Activated naive CD4-positive, alpha-beta T cell treated with anti-CD3 and anti-CD28 coated beads, Interleukin-2, amount 50 U/mL, for 16 hours (primary cell): ENCODE measurements at places on chromosomes 2 and 18.

DNA sequence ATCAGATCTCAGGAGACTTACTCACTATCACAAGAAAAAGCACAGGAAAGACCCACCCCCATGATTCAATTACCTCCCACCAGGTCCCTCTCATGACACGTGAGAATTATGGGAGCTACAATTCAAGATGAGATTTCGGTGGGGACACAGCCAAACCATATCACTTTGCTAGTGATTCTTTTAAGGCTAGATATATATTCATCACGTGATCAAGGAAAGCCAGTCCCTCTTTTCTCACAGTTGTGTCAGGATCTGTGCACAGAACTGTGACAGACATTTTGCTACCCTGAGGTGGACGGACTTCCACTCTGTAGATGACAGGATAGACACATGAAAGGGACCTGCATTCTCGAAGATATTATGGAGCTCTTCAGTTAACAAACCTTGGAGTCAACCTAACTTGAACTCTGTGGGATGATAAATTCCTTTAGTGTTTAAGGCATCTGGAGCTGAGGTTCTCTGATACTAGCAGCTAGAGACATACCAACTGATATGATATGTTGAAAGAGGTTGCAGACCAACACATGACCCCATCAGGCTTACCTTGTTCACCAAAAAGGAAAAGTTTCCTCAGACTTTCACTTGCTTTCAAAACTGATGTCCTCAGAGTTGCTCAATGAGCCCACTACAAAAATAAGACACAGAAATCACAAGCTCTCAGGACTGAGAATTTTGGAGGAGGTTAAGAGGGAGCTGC is 66.3 kb upstream of the SCG2 start:
- DNase-seq, result no peak

DNA sequence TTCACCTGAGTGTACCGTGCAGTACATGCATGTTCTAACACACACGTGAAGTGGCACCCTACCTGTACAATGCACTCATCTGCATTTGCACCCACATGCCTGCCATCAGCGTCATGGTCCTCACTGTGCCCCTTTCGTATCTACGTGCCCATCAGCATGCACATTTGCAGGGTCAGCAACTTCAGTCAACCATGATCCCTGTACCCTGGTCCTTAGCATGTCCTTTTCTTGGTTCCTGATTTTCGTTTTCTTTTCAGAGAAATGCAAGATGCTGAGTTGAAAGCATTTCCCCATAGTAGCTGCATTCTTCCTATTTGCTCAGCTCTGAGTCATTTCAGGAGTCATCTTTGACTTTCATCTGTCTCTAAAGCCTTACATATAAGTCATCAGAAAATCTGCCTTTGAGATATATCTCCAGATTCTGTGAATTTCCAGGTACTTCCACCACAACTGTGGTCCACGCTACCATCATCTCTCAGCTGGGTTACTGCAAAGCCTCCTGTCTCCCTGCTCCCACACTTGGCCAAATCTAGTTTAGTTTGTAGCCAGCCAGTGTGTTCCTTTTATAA is 14.7 kb upstream of the PUM2 start:
- DNase-seq, result no peak

DNA sequence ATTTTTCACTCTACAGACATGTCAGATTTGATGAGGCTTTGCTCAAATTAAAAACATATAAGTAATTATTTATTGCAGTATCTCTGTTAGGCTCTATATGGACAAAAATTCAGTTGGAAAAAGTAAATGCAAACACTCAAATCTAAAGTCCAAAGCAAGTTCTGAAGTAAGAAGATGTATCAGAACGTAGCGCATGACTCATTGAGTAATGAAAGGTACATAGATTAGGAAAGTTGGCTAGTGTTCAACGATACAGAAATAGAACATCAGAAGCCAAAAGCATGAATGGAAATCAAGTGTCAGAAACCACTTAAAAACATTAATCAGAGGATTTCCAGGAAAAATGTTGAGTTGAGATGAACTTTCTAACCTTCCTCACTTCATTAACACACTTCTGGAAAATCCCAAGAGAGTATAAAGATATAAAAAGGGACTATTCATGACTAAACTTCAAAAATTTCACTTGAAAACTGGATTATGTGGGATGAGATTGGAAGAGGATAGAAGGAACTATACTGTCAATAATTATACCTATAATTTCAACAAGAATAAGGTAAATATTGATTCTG is 494.1 kb downstream of the LRRTM4 start:
- DNase-seq, result no peak

- DNase-seq, result no peak
These were observed 2.8 kb downstream of the SERPINB12 start for GRCh38 chr18:63545000-63545399.

DNA sequence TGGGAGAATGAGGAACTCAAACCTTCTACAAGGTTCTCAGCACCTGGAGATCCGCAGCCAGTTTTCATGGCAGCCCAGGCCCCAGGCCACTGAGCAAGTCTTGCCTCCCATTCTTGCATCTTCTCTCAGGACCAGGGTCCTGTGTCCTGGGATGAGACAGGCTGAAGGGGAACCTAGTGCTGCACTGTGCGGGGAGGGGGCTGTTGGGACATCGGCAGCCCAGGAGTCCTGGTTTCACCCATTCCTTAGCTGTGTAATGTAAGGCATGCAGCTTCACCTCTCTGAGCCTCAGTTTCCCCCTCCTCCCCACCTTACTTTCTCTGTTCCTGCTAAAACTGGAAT is 43.9 kb downstream of the TNS1 start:
- DNase-seq, result no peak

GRCh38 chr2:143497726-143498125 is 368.5 kb downstream of the ARHGAP15 start:
- DNase-seq, result no peak

- DNase-seq, result no peak
These were observed 58.9 kb downstream of the TMEM131 start for GRCh38 chr2:97936881-97937280.

GRCh38 chr2:148048475-148049221 is 27.8 kb downstream of the MBD5 start:
- DNase-seq, result no peak

DNA sequence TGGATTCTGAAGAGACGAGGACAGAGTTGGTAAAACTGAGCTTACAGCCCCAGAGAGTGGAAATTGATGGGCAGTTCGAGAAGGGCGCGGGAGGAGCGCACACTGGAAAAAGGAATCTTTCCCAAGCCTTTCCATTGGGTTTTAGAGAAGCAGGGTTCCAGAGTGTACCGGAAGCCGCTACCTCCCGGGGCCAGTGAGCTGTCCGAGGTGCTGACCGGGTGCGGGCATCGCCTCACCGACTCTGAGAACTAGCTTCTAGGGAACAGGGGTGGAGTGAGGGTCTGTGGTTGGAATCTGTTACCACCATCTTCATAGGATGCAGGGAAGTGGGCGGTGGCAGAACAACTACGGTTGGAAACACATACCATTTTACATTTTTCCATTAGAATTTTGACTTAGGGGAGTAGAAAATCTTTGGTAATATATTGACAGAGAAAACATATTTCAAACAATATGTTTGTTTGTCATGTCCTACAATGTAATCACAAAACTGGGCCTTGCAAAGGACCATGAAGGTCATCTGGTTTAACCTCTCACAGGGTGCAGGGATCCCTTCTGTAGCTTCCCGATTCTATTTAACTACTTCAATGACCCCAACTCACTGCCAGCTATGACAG is 724 bp downstream of the NMS start:
- no peak for DNase-seq

DNA sequence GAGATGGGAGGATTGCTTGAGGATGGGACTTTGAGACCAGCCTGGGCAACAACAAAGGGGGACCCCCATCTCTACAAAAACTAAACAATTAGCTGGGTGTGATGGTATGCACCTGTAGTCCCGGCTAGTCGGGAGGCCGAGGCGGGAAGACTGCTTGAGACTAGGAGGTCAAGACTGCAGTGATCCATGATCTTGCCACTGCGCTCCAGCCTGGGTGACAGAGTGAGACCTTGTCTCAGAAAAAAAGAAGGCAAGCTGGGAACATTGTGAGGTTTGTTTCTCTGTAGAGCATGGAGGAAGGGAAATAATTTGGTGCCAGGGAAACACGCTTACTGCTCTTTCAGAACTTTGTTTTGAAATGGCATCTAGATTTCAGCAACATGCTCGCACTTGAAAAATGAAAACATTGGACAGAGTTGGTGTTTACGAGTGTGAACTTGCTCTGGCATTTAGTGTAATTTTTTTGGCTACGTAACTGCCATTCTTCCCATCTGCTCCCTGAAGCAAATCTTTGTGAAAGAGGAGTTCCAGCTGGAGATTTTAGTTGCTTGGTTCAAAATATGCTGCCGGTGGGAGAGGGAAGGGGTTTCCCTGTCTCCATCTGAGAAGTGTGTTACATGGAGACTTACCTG is 125.6 kb upstream of the DLX2 start:
- no peak for DNase-seq

DNA sequence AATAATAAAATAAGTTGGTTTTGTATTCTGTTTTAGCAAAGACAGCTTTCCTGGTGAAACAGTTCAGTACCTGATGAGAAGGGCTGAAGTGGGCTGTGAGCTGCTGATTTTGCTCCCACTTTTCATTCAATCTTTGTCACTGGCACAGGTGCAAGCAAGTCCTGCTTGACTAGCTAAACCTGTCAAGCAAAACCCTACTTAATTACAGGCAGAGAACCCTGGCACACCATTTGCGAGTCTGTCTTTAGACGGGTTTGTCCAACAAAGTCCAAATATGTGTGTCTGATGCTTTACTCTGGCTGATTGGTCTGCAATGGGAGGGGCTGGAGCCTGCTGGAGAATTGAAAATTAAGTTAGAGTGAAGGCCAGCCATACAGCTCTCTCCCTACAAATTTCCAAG is 267.2 kb downstream of the EPHA4 start:
- DNase-seq, result no peak

GRCh38 chr18:13730481-13730880 is 4.0 kb downstream of the RNMT start:
- no peak for DNase-seq

DNA sequence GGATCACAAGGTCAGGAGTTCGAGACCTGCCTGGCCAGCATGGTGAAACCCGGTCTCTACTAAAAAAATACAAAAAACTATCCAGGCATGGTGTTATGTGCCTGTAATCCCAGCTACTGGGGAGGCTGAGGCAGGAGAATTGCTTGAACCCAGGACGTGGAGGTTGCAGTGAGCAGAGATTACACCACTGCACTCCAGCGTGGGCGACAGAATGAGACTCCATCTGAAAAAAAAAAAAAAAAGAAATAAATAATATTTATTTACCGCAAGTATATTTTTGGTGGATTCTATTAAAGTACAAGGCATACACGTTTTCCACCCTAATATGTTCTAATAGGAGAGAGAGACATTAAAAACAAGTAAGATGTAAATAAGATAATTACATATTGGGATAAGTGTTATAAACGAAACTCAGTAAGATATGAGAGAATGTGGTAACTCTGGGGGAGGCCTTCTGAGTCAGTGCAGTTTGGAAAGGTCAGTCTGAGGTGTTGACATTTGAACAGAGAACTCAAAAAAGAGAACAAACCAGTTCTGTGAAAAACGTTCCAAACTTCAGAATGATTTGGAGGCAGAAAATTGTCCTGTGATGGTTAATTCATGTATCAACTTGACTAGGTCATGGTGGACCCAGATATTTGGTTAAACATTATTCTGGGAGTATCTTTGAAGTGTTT is 8.8 kb upstream of the POLI start:
- DNase-seq, result no peak

- no peak for DNase-seq
These were observed 2.5 kb upstream of the HS6ST1 start for GRCh38 chr2:128320906-128321771.

- no peak for DNase-seq
These were observed 86.2 kb upstream of the CCDC195 start for GRCh38 chr2:224802407-224802806.

DNA sequence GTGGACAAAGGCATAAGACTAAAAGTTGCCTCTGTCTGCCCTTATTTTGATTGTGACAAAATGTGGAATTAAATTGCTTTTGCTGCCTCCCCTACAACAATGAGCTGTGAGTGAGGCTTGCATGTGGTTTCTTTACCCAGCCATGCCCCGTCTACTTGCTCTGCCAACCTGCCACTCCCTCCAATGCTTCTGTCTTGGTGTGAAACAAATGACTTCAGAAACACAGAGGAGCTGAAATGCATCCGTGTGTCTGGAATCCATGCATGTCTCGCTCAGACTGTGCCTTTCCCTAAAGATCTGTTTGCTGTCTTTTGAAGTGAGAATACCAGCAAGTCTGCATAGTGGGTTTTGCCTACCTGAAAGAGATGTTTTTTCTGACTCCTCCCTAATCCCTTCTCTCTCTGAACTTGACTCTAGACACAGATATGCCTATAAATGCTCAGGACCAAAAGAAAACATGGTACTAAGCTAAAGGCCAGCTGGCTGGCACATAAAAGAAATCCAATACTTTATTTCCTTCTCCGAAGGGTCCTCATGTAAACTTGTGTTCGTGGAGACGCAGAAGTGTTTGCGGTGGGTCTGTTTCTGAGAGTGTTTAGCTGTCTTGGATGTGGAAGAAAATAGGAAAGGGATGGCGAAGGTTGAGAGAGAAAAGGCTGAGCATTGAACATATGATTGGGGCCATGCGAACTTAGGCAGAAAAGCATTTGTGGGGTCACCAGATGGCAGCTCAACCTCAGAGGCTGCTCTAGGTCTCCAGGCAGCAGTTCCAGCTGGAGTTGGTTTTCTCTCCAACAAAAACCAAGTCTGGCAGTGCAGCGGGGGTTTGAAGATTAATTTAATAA is 120.5 kb downstream of the CCBE1 start:
- DNase-seq, result no peak
